CD4-positive, alpha-beta T cell treated with Interferon gamma for 1 hour (primary cell): ENCODE measurements at places on chromosomes 2 and 18.
A peak's percentile ranks its signal among the peaks of the same experiment; 100 is the strongest.

DNA sequence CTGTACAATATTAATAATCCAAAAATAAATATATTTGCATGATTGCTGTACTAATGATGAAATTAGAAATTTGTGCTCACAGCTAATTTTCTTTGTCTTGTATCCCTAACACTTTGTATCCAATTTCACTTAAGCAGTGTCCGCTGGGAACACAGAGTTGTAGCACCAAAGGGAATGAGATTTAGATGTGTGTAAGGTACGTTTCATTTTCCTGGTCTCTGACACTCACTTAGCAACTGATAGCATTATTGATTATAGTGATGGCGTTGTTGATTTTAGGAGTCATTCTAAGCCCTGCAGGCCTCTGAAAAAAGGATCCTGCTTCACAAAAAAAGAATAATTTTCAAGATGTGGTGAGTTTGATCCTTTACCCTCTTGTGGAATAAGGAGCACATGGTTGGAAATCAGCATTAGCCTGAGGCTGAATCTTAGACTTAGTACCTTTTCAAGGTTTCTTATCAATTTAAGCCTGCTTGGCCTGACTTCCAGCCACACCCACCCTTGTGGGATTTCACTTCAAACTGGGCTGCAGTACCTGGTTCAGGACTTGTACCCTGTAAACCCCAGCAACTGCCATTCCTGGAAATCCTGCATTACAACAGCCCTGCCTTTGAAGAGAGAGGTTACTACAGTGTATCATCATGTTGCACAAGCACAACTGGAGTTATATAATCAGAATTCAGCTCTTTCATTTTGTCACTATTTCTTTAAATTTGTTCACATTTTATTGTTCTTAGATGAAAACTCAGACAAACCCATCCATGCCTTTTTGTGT lies 116.2 kb downstream of the RND3 start:
- DNase-seq: no peak

GRCh38 chr18:54250846-54251261 lies 18.5 kb upstream of the POLI start:
- DNase-seq: no peak

- no peak for DNase-seq
These were observed 112.4 kb downstream of the CDK15 start for GRCh38 chr2:201918616-201919307.

DNA sequence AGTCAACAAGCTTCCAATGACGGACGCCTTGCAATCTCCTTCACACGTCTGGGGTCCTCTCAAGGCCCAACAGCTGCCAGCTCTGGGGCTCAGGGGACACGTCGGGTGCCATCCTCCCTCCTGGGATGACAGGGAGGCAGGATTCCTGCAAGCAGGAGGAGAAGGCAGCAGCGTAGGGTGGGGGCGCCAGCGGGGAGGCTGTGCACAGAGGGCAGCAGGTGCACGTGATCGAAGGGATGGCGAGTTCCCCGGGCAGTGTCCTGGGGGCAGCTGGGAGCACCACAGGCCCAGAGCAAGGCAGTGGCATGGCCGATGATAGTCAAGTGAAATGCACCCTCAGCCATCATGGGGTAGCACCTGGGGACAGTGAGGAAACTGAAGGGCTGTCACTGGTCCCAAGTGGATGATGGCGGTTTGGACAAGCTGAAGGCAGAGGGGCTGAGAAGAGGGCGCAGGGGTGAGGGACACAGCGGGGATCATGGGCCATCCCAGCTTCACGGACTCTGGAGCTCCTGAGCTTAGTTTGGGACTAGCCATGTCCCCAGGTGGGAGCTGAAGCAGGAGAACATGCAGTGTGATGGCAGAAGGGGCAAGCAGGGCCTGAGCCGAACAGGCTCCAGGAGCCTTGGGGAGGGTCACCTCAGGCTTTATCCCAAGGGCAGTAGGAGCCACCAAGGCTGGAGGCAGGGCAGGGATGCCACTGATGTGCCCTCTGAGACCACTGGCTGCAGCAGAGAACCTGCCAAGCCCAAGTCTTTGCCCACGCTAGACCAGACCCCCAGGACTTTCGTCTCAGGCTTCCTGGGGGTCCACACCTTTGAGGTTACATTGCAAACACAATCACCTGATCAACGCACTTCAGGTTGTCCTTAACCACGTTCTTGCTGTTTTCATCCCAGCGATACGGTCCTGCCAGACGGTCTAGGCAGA lies 16.3 kb upstream of the SNED1 start:
- DNase-seq: no peak

- DNase-seq: no peak
These were observed 48.2 kb downstream of the SLC66A3 start for GRCh38 chr2:11203480-11203879.

- DNase-seq: peak; percentile 27
These were observed 43.4 kb upstream of the HAAO start for GRCh38 chr2:42835577-42836371.

DNA sequence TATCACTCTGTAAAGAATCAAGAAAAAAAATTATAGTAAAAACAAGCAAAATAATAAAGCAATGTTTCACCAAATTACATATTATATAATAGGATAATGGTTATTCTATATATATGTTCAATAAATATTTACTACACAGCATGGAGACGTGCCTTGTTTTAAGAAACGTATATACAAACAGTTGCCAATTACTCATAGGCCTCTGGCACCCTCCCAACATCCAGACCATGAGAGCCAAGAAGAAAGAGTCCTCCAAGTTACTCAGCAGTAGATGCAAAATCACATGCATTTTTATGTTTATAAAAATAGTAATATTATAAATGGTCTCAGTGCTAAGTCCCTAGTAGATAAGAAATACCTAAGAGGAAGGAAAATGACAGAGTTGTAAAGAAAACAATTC lies 64.8 kb downstream of the REV1 start:
- no peak for DNase-seq

DNA sequence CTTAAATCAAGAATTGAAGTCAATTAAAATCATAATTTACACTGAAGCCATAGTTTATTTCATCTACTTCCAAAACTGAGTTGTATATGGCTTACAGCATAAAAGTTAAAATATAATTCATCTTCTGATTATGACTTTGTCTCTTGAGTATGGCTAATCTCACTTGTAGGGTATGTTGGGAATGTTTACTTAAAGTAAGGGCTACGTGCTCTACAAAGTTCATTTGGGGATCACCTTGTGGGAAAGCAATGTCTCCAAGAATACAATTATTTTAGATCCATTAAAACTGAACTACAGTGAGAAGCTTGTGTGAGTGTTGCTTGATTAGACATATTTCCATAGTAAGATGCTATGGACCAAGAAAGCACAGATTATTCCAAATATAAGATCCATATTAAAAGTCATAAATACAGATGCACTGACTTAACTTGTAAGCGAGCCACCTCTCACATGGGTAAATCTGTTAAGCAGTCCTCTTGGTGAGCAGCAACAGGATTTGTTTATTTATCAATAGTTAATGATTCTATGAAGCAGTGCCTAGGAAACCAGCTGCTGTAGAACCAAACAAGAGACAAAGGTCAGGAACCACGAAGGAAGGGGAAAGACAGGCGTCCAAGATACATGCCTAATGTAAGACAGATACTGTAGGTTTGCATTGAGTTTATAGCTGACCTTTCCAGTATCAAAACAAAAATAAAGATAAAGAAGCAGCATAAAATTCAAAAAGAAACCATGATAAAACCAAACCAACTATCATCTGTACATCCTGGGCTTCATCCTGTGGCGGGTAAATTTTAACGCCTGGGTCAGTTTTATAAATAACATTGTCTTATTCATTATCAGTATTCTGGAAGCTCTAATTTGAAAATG lies 24.8 kb downstream of the DSG4 start:
- DNase-seq: no peak

- DNase-seq: no peak
These were observed 17.4 kb downstream of the ASPRV1 start for GRCh38 chr2:69943843-69944525.

- DNase-seq: no peak
These were observed 113.0 kb upstream of the SLC1A4 start for GRCh38 chr2:64876137-64876647.

GRCh38 chr2:241797441-241798080 lies 11.4 kb upstream of the NEU4 start:
- DNase-seq: no peak

- DNase-seq: no peak
These were observed 142.8 kb upstream of the SYT4 start for GRCh38 chr18:43420091-43420490.

DNA sequence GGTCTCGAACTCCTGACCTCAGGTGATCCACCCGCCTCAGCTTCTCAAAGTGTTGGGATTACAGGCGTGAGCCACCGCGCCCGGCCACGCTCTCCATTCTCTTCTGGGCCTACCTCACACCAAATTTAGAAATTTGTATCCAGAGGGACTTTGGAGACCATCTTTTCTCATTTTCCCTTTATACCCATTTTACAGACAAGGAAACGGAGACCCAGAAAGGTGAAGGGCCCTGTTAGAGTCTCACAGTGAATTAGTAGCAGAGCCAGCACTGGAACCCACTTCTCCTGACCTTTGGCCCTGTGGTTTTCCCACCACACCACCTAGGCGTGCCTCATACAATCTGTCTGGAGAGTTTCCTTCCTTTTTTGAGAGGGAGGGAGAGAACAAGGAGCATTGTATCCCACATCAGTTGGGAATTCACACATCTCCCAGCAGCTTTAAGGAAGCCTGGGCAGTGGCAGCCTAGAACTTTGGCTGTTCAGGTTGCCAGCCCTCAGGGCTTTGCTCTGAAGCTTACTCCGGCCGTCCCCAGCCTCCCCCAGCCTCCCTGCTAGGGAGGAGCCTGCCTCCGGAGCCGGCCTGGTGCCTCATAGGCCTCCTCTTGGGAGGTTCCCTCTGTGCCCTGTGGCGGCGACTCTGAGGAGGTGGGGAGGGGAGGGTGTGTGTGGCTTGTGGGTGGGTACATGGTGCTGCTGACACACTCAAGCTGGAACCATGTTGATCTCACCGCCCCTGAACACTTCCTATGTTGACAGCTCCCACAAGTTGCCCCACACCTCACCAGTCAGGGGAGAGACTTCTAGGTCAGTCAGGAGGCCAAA lies 13.8 kb downstream of the FOSL2 start:
- peak; percentile 86 for DNase-seq

- DNase-seq: peak; percentile 83
These were observed 35.3 kb downstream of the LRRFIP1 start for GRCh38 chr2:237662671-237663093.

DNA sequence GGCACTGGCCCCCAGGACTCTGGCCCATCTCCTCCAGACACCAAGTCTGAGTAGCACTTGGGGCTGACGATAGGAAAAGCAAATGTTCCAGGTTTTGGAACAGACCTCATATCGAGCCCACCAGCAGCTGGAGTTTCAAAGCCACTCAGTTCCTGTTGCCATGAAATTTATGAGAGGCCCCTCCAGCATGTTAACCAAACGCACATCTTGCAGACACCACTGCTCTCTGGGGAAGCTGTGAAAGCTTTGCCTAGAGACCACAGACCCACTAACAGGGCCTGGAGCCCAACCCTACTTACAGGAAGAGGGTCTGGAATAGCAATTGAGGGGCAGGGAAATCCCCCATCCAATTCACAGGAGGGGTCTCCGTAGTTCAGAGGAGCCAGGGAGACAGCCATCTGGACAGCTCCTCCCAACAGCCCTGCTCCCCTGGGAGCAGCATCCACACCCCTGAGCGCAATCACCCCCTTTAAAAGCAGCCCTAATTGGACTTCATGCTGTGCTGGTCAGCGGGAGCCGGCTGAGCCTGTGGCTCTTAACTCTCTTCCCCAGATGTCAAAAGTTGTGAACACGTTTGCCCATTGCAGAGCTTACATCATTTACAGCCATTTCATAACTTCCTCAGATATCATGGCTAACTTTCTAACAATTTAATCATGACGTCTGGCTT lies 81.3 kb downstream of the TGFA start:
- DNase-seq: no peak

DNA sequence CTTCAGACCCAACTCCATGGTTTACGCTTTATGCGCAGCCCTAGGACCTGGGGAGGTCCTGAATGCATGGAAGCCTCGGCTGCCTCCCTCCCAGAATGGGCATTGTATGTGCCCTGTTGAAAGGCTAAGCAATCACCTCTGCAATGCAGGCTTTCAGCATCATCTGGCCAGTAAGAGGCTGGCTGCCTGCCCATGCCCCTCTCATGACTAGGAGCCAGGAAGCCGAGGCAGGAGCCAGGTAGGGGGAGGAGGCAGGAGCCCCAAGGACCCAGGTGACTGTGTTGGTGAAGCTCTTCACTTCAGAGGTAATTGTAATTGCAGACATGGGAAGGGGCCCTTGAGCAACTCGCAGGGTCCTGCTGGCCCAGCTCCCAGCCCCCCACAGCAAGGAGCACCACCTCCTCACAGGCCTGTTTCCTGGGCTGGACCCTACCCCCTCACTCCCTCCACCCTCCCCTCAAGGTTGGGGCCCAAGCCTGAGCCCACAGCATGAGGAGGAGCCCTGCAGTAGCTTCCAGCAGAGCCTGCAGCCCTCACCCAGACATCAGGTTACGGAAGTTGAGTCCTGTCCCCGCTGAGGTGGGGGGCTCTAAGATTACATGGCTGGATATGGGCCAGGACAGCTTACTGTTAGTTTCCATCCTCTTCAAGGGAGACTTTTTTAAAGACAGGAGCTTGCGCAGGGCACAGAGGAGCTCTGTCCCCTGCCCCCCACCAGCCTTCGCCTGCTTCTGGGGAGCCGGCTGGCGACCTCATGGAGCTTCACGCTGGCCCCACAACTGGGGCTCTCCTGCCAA lies 21.9 kb downstream of the CRACDL start:
- no peak for DNase-seq

DNA sequence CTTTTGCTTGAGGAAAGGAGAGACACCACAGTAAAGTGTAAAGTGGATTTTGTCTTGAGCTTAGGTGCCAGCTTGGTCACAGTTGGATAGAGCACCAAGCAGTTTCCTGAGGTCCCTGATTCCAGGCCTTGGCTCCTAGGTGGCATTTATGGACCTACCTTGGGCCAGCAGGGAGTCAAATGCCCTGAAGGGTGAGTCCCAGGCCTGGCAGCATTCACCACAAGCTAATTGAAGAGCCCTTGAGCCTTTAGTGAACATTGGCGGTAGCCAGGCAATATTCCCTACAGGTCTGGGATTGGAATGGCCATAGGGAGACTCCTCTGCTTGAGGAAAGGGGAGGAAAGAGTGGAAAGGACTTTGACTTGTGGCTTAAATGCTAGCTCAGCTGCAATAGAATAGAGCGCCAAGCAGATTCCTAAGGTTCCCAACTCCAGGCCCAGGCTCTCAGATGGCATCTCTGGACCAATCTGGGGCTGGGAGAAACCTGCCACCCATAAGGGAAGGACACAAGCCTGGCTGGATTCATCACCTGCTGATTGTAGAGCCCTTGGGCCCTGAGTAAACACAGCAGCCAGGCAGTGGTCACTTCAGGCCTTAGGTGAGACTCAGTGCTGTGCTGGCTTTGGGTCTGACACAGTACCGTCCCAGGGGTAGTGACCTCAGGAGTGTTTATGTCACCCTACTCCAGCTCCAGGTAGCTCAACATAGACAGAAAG lies 137.5 kb upstream of the OTOS start:
- DNase-seq: no peak

- DNase-seq: peak; percentile 83
These were observed 26.3 kb downstream of the MBP start for GRCh38 chr18:77106331-77106730.
